ENCODE measurements at places on chromosomes 3 and 15. TPM values are rescaled to one million over a fixed set of nuclear protein-coding genes. Genes with fewer than 3 reads are reported as not detected.

SLC38A3 gene
- total RNA-seq = 16.8 TPM

UBA7 gene
- not detected for total RNA-seq

GOLGA8H gene
- total RNA-seq = 0.16 TPM

CRABP1 gene
- 116 TPM for total RNA-seq

GRK7 gene
- total RNA-seq = not detected

- DNase-seq = no peak
Measured at GRCh38 chr3:194043516-194043915, 92.4 kb upstream of the HES1 start.

GRCh38 chr3:114858329-114858728 lies 288.8 kb downstream of the ZBTB20 start:
- DNase-seq = no peak

DNA sequence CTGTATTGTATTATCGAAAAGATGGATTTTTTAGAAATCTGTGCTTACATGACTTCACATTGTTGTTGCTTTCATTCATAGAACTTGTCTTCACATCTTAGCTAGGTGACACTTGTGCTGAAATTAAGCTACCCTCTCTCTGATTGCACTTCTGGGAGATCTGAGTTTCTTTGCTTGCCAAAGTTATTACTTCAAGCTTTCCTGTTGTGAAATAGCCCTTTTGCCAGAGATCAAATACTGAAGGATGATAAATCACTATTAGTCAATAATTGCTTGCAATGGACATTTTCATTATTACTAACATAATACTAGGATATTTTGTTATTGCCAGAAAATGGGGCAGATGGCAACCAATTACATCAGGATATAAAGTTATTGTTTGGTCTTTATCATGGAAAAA lies 34.7 kb downstream of the PIK3CA start:
- no peak for DNase-seq

DNA sequence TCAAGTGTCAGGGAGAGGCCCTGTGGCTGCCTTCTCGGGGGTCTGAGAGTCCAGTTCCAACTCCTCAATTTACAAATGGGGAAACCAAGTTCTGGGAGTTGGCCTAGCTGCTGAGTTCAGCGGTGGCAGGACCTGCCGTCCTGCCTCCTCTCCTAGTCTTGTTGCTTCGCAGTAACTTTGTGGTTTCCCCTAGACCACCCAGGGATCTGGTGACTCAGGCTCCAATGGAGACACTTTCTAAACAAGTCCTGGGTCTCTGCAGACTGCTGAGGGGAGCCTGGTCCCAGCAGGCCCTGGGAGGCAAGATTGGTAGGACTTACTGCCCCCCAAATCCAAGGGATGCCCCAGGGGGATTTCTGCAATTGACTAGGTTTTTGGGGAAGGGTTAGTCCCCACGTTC lies 83.6 kb downstream of the SMAD6 start:
- no peak for DNase-seq

DNA sequence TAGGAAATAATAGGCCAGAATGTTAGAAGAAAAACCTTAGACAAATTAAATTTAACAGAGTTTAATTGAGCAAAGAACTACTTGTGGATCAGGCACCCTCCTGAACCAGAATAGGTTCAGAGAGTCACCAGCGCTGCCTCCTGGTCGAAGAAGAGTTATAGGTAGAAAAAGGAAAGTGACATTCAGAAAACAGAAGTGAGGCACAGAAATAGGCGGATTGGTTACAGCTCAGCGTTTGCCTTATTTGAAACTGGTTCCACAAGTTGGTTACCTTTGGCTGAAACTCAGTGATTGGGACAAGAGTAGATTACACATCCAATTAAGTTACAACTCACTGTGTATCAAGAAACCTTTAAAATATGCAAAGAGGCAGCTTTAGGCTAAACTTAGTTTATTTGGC lies 4.4 kb downstream of the AADAC start:
- no peak for DNase-seq

GRCh38 chr3:123414973-123415775 lies 33.7 kb downstream of the ADCY5 start:
- DNase-seq = no peak

DNA sequence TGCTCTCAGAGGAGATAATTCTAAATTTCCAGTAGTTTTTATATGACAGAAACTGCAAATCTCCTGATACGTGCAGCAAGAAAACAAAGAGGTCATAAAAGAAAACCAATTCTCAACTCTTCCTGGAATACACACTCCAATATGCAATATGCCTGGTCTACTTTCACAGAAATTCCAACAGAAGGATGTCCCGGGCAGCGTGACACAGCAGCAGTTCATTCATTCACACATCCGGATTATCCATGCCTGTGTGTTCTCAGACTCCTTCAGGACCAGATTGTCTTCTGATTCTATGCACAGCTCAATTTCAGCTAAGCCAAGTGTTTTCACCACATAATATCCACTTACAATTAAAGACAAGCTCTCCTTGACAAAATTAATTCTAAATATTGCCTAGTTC lies 64.3 kb downstream of the FBN1 start:
- no peak for DNase-seq

DNA sequence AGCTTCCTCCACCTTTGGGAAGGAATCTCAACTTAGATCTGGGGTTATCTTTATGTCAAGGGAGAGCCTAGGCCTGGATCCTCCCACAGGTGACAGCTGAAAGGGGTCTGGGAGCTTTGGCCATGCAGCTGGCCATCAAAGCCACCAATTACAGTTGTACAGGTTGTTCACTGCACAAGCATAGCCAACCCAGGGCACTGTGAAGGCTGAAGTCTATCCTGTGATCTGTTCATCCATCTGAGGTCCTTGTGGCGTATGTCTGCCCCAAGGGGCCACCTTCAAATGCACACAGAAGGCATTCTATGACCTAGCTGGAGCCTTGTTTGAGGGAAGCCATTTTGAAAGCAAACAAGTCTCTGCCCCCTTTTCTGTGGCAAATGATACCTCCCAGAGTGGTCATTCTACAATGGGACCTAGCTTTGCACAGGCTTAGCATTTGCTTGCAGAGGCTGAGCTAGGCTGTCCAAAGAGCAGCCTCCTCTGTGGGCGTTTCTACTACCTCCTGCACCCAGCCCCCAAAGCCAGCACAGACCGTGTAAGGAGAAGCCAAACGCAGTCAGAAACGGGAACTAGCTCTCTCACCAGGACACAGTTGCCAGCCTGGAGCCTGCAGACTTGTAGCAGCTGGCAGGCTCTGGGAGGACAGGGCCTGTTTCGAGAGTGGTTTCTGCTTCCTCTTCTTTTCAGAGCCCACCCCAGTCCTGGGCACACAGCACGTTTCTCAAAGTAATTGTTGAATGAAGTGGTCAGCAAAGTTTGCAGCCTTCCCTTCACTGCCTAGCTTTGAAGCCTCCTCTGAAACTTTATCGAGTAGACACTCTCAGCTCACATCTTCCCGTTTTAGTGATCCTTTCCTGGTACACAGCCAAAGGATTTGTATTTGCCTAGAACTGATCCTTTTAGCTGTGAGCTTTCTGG lies 157.3 kb upstream of the SMAD3 start:
- DNase-seq = no peak

Measured in Caco-2 (cell line).